Stimulated activated CD4-positive, alpha-beta T cell treated with anti-CD3 and anti-CD28 coated beads, Interleukin-1b, Interleukin-23, amount 100 ng/mL, for 1 hour (primary cell): ENCODE measurements at places on chromosomes 5 and 9.

DNA sequence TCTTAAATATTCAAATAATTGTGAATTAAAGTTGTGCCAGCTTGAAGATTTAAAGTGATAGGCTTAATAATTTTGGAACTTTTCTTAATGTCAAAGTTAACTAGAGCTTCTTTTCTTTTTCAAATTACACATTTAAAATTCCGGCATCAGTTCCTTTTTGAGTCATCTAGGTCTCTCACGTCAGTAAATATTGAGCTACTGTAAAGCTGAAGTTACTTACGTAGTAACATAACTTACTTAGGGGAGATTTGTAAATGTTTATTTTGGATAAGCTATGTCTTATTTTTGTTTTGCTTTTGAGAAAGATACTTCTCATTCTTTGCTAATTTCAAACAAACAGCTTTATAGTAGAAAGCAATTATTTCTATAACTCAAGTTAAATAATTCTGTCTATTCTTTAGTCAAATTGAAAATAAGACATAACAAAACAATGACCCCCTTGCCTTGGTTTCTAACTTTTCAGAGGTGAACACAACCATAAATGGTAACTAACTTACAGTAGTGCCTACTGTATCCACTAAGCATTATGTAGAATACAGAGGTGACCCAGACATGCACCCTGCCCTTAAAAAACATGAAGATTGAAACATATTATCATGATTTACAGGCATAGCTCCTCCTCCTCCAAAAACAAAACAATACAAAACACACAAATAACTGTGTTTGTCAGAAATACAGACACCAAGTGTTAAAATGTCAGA is 29.8 kb downstream of the CD274 start:
- DNase-seq = no peak

DNA sequence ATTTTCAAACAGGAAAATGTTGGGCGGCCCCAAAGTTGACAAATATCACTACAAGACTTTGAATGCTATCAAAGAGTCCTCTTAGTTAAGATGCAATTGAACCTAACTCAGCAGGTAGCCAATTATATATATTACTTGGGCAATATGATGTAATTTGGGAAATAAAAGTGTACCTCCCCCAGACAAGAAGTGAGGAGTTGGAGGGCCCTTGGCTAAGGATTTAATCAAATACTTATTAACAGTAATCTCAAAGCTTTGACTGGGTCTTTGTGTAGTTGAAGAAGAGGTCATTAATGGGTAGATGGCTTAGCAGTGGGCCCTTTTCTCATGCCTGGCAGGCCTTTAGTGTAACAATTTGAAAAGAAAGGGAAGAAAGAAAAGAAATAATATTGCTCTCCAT is 599.0 kb downstream of the CSNK1G3 start:
- no peak for DNase-seq

DNA sequence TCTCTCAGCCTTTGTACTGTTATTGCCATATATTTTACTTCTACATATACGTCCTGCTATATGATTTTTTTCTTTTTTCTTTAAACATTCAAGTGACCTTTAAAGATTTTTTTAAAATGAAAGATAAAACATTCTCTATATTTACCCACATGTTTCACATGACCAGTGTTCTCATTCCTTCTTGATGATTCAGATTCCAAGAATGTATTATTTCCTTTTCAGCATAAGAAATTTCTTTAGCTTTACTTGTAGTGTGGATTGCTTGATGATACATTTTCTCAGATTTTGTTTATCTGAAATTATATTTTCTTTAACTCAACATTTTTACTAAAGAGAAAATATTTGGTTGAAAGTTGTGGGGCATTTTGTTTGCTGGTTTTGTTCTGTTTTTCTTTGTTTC is 792.1 kb downstream of the BRINP1 start:
- no peak for DNase-seq

DNA sequence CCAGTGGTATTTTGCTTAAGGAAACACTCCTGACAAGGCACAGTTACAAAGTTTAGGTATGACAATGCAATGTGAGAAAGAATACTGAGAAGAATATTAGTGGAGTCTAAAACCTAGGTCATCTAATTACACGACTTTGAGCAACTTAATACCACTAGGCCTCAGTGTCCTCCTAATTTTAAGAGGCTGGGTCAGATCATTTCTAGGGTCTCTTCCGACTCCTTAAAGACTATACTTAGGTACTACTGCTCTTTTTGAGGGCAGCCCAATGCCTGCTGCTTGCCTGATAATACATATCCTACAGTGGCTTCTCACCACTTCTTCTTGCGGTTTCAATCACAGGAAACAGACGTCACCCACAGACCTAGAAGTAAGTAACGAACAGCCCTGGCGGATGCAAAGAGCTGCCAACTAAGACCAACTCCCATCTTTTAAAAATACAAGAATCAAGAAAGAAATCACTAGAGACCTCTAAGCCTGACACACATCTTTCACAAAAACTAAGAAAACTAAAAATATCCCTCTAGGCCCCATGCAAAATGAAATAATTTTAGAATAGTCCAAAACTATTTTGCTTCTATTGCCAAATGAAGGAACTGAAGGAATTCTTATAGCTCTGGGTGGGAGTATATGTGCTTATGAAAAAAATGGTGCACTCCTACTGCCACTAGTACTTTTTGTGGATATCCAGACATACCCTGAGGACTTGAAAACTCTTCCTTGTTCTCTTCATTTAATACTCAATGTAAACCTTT is 13.1 kb downstream of the DIAPH1 start:
- no peak for DNase-seq

GRCh38 chr5:92508271-92508670 is 1072.7 kb downstream of the NR2F1-AS1 start:
- no peak for DNase-seq

- DNase-seq = no peak
Measured at GRCh38 chr5:177426566-177427210, at the start of gene GRK6. Gene GRK6, plus strand, starts transcription at chr5:177426676. Its CDS starts 170 bp downstream, at chr5:177426846.

DNA sequence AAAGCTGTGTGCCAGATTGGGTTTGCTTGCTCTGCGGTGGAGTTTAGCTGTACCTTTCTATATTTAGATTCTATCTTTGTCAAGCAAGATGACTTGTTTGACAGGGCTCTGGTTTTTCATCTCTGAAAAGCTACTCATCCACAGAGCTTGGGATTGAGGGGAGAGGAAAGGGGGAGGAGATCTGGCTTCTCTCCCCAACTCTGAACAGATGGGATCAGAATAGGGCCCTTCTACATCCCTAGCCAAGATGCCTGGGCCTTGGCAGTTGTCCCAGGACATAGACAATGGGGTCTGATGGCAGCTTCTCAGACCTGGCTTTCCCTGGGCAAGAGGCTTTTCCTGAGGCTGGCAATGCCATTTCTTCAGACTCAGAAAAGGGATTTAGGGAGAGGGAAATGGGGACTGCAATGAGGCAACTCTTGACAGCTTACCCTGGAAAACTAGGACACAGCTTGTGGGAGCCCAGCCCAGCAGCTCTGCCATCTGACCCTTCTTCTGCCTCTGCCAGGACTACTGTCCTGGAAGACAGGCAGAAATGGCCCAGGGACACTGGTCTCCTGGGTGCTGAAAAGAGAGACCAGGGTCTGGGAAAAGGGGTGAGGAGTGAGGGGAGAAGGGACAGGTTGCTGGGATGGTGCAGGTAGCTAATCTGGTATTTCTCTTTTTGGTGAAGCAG is 50.2 kb upstream of the ASTN2 start:
- DNase-seq = no peak

GRCh38 chr5:80071510-80072021 is 36.4 kb downstream of the THBS4 start:
- DNase-seq = no peak

DNA sequence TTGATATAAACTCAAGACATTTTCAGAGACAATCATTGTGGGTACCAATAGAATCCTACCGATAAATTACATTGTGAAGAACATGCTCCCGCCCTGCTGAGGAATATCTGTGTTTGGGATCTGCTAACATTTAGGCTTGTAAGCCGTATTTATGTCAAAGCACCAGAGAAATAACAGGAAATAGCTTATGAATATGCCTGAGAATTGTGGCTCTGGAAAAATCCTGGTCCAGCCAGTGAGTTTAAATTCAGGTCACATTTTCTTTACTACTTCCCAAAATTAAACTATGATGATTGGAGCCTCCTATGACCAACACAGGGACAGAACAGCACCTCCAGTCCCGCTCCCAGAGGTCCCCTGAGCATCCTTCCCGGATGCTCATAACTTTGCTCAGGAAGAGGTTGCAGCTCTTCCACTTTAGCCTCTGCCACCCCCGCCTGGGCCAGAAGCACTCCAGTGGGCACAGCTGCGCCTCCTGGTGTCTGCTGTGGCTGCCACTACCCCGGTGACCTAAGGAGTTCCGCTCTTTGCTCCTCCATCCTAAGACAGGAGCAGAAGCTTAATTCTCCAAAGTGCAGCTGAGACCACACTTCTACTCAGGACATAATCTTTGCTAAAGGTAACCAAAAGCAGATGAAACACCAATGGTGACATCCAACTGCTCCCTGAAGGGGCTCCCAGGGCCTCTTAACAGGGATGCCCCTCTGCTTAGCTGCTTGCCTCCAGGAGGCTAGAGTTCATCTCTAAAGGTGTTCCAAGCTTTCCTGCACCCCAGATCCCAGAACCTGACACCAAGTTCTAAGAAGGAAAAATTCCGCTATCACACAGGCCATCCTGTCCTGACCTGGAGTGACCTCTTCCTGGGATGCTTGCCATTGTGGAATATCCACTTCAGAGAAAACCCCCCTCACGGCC is 58.8 kb downstream of the SLC1A1 start:
- no peak for DNase-seq

- no peak for DNase-seq
Measured at GRCh38 chr5:137728048-137728447, 7.8 kb downstream of the KLHL3 start.

- DNase-seq = no peak
Measured at GRCh38 chr5:78569441-78569840, 79.1 kb downstream of the LHFPL2 start.

GRCh38 chr9:129402371-129402739 is 218.5 kb downstream of the C9orf50 start:
- DNase-seq = no peak

GRCh38 chr5:167845952-167846351 is 445.5 kb upstream of the WWC1 start:
- no peak for DNase-seq
